ENCODE measurements at places on chromosomes 13 and 19.

GRCh38 chr19:39727070-39727800 lies 10.6 kb downstream of the CLC start:
- DNase-seq, result no peak

- DNase-seq, result no peak
These were observed 5.3 kb upstream of the GRTP1 start for GRCh38 chr13:113369189-113369588.

GRCh38 chr13:103187721-103188156 lies 121.5 kb upstream of the SLC10A2 start:
- DNase-seq, result no peak

DNA sequence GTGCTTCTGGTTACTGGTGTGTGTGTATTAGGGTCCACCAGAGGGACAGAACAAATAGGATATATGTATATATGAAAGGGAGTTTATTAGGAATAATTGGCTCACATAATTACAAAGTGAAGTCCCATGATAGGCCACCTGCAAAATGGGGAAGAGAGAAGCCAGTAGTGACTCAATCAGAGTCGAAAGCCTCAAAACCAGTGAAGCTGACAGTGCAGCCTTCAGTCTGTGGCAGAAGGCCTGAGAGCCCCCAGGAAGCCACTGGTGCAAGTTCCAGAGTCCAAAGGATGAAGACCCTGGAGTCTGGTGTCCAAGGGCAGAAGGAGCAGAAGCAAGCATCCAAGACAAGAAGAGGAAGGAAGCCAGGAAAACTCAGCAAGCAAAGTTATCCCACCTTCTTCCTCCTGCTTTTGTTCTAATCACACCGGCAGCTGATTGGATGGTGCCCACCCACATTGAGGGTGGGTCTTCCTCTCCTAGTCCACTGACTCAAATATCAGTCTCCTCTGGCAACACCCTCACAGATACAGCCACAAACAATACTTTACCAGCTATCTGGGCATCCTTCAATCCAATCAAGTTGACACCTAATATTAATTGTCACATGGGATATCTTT lies 21.7 kb upstream of the SCEL start:
- no peak for DNase-seq

DNA sequence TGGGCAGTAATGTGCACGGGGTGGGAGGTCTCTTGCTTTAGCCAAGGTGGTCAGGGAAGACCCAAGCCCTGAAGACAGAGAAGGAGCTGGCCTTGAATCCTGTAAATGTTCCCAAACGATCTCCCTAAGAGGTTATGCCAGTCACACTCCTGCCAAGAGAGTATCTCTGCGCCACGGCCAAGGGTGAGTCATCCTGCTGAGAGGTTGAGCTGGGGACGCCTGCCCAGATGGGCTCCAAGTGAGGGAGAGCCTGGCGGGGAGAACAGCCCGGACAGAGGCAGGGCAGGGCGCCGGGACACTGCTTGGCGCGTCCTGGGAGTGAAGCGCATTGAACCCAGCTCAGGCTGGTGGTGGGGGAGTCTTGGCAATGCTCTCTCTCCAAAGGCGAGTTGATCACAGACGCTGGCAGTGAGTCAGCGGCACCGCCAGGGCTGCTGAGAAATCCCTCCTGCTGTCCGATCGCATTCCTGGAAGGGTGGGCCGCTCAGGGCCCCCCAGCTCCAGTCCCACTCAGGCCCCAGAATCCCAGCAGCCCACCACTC lies 16.4 kb downstream of the SULT2B1 start:
- DNase-seq, result no peak

GRCh38 chr19:51019544-51019925 lies at the start of gene KLK10:
KLK10 (minus strand) TSS chr19:51019709; CDS start chr19:51019130, 579 bp downstream.
- DNase-seq, result no peak

DNA sequence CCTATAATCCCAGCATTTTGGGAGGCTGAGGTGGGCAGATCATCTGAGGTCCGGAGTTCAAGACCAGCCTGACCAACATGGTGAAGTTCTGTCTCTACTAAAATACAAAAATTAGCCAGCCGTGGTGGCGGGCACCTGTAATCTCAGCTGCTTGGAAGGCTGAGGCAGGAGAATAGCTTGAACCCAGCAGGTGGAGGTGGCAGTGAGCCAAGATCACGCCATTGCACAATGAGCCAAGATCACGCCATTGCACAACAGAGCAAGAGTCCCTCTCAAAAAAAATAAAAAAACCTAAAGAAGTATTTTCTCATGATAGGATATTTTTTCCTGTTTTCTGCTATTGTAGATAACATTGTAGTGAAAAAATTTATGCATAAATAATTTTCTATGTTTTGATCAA lies 13.3 kb downstream of the IFT88 start:
- DNase-seq, result no peak

DNA sequence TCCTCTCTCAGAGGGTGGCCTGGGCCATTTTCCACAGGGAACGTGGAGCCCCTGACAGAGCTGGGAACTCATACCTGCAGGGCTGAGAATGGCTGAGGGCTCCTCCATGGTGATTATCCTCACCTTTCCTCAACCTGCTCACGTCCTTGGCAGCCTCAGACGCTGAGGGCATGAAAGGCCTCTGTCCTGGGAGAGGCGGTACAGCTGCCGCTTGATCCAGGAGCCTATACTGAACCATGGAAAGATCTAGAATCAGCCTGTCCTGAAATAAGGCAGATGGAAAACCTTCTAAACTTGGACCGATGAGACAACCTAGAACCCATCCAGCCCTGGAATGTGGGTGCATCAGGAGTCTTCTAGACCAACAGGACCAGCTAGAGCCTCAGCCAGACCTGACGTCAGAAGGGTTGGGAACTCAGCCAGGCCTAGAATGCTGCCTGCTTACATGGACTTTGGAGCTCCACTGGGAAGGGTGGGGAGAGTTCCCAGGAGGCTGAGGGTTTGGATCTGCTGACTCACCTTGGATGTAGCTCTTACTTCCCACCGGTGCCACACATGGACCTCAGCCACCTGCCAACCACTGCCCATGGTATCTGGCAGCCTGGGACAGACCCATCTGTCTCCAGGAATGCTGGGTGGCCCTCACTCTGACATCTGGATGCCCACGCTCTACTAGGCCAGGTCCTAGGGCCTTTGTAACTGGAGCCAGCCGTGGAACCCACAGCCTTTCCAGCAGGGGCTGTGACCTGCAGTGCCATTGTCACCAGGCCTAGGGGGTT lies 7.5 kb downstream of the KCTD15 start:
- no peak for DNase-seq

DNA sequence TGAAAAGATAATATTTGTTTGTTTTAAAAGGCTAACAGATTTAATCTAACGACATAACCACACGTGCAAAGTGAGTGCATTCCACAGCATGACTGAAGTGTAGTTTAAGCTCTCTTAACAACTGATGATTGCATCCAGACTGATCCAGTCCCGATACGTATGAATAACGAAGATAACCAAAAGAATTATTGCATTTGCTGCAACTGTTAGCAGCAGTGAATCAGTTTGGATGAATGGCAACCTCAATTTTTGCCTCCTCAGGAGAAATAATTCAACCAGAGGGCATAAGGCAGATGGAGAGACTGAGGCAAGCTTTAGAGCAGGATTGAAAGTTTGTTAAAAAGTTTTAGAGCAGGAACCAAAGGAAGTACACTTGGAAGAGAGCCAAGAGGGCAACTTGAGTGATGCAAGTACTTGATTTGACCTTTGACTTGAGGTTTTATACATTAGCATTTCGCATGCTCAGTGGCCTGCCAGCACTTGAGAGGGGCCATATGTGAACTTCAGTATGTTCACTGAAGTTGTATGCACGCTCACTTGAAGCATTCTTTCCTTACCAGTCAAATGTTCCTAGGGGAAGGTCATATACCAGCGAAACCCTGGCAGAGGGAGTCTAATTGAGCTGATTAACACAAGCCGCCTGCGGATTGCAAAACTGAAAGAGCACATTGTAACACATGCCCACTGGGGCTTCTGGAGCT lies 835.0 kb upstream of the PCDH20 start:
- no peak for DNase-seq

Data from HEK293T (cell line).